Right atrium auricular region (tissue), 2 donors: ENCODE measurements at places on chromosomes 1 and 21.

DNA sequence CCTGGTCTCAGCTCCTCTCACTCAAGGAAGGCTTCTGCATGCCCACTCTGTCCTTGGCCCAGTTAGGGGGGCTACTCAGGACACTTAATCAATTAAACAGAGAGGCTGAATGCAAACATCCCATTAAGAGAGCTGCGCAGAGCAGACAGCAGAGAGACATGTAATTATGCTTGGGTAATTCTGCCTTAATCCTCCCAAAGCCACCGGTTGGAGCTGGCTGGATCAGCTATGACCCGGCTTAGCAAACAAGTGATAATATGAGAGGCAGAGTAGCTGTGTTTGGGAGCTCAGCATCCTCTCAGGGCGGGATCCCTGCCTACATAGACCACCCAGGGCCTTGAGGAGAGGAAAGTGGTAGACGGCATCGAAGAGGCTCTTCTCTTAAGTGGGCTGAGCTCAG, 183.2 kb downstream of the GRIK3 start:
- no peak for DNase-seq

- no peak for DNase-seq
Observed at GRCh38 chr1:64744492-64745180, at the start of gene RAVER2. RAVER2 (plus strand) TSS chr1:64745075; CDS start chr1:64745173, 98 bp downstream.

GRCh38 chr1:60657926-60658325, 424.4 kb upstream of the NFIA start:
- DNase-seq = no peak

- no peak for DNase-seq
Observed at GRCh38 chr21:32386195-32386870, 6.5 kb downstream of the URB1 start.

DNA sequence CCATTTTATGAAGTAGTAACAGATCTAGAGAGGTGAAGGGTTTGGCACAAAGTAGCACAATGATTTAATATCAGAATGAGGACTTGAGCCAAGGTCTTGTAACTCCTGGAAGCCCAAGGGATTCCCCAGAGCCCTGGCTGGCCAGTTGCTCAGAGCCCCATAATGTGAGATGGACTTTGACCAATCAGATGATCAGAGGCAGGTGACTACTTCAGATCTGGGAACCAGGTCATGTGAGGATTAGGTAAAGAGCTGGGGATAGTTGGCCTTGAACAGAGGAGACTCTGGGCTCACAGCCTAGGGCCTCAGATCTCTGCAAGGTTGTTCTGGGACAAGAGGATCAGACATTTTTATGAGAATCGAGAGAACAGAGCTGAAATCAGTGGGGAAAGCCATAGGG, 18.9 kb downstream of the SHISAL2A start:
- DNase-seq = no peak

DNA sequence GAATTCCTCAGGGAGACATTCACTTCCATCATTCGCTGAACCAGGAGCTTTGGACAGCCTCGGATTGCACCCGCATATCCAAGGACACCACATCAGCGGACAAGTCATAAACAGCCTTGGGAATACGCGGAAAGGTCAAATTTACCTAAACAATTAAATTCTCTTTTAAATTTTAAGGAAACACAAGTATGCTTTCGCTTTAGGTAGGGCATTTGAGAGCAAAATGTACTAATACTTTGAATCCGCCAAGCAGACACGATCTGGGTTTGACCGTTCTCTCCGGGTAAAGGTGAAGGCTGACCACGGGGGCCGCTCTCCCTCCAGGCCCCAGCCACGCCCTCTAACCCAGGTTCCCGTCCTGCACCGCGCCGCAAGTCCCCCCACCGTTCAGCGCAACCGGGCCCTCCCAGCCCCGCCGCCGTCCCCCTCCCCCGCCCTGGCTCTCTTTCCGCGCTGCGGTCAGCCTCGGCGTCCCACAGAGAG, 479 bp upstream of the ACADM start:
- peak; percentile 74 for DNase-seq

- no peak for DNase-seq
Observed at GRCh38 chr1:66394603-66395002, 139.3 kb upstream of the SGIP1 start.
